ENCODE measurements at places on chromosomes 6 and 20. TPM values are rescaled to one million over a fixed set of nuclear protein-coding genes. Genes with fewer than 3 reads are reported as not detected.

Gene CD24
- total RNA-seq, result 1,512 TPM

Gene APOM
- 11.2 TPM for total RNA-seq

Gene AFG1L
- 9.6 TPM for total RNA-seq

Gene GRM1
- 0.43 TPM for total RNA-seq

Gene LHFPL5
- total RNA-seq, result not detected

Gene LZTS3
- 17.2 TPM for total RNA-seq

Gene SLPI
- 73.6 TPM for total RNA-seq

Gene SIRPB2
- total RNA-seq, result not detected

Gene PLCB4
- total RNA-seq, result 8.7 TPM

Gene BTNL2
- total RNA-seq, result not detected

Gene OR2J3
- not detected for total RNA-seq

Gene CLPSL2
- not detected for total RNA-seq

Gene SLC22A2
- not detected for total RNA-seq

GRCh38 chr6:70686548-70687133 lies 19.0 kb downstream of the SMAP1 start:
- DNase-seq, result no peak

GRCh38 chr6:167827583-167828324 lies 1.0 kb downstream of the AFDN start:
- DNase-seq, result peak; percentile 74

- DNase-seq, result no peak
These were observed 86.4 kb downstream of the EDN3 start for GRCh38 chr20:59386809-59387208.

- no peak for DNase-seq
These were observed 5.9 kb downstream of the SMAP1 start for GRCh38 chr6:70673601-70674000.

- no peak for DNase-seq
These were observed 31.4 kb upstream of the MARCKS start for GRCh38 chr6:113825781-113826180.

DNA sequence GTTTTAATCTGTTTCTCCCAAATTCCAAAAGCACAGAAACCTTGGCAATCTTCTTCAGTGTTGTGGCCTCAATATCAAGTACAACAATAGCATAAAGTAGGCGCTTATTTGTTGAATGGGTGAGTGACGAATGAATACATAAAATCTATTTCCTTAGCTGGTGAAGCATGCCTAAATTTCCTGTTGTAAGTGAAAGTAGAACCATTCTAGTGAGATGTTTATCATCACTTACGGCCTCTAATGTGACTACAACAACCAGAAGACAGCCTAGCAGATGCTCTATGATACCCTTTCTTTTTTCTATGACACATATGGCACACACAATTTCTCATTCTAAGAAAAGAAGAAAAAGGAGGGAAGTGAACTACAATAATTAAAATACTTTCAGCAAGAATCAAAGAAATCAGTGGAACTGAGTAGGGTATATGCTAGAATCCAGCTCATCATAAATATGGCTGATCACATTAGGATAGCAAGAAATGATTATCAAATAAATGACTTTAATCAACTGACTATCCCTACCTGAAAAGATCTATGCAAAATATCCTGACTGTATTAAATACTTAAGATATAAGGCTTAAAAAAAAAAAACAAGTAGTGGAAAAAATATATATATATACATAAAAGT lies 67.4 kb downstream of the BTBD9 start:
- no peak for DNase-seq

DNA sequence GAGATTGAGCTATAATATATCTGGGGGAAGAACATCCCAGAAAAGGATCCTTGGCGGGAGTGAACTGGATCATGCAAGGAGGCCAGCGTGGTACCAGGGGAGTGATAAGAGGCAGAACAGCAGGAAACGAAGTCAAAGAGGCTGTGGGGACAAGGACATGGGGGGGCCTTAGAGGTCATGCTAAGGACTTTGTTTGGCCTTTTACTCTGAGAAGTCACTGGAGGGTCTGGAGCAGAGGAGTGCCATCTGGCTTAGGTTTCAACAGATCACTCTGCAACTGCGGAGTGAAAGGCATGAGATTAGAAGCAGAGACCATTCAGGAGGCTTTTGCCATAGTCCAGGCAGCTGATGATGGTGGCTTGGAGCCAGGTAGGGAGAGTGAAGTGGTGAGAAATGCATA lies 24.3 kb downstream of the MRAP2 start:
- no peak for DNase-seq

DNA sequence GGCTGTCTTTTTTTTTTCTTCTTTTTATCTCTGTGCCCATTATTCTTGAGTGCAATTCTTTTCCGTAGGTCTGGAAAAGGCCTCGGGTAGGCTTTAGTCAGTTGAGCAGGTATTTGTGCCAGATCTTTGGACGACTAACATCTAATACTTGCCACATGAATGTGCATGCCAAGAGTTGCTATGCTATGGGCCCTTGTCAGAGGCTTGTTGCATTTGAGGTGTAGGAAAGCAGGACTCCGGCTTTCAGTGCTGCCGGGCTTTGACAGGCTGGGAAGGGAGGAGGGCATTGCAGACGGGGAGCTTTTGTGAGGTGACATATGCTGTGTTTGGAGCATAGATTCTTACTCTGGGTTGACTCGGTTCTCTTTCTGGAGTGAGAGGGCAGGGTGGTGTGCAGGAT lies 10.2 kb downstream of the LRRC1 start:
- DNase-seq, result no peak

GRCh38 chr6:126804332-126805064 lies 314.0 kb upstream of the RSPO3 start:
- no peak for DNase-seq

- DNase-seq, result no peak
These were observed 47.0 kb upstream of the PREP start for GRCh38 chr6:105449756-105450390.

DNA sequence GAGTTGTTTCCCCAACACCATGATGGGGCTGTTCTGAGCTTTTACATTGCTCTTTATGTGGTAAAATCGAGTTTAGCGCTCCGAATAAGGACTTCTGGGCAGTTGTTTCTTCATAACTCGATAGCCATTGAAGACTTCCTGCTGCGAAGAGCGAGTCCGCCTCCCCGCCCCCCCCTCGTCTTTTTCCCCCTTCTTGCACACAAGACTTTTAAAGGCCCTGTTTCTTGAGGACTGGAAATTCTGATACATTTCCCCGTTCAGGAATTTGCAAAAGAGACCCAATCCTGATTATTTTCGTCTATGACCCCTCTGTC lies 1.5 kb upstream of the CITED2 start:
- DNase-seq, result no peak

GRCh38 chr6:164018133-164018532 lies 603.6 kb downstream of the QKI start:
- DNase-seq, result no peak

GRCh38 chr6:113394216-113394615 lies 462.9 kb upstream of the MARCKS start:
- no peak for DNase-seq

- no peak for DNase-seq
These were observed 15.9 kb upstream of the FYN start for GRCh38 chr6:111888928-111889695.

- no peak for DNase-seq
These were observed 194.6 kb upstream of the LAMP5 start for GRCh38 chr20:9319687-9320384.

DNA sequence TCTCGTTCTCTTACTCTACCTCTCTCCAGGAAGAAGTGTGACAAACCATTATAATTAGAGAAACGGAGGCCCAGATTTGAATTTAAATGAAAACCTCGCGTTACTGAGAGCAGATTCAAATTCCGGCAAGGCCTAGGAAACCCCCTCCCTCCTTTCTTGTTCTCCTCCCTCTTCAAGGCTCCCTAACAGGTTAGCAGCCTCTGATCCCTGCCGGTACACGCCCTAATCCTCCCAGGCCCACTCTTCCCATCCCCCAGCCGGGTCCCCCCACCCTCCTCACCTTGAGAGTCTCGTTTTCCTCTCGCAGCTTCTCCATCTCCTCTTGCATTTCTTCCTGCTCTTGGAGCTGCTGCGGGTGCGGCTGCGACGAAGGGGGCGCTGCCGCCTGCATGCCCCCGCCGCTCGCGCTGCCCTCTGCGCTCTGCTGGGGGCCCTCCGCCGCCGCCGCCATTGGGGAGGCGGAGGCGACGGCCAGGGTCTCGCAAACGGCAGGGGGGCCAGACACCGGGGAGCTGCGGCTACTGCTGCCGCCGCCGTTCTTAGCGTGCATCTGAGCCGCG lies 3.8 kb downstream of the MTCL3 start:
- DNase-seq, result no peak

- DNase-seq, result no peak
These were observed 209.3 kb upstream of the SGK1 start for GRCh38 chr6:134527108-134527787.

DNA sequence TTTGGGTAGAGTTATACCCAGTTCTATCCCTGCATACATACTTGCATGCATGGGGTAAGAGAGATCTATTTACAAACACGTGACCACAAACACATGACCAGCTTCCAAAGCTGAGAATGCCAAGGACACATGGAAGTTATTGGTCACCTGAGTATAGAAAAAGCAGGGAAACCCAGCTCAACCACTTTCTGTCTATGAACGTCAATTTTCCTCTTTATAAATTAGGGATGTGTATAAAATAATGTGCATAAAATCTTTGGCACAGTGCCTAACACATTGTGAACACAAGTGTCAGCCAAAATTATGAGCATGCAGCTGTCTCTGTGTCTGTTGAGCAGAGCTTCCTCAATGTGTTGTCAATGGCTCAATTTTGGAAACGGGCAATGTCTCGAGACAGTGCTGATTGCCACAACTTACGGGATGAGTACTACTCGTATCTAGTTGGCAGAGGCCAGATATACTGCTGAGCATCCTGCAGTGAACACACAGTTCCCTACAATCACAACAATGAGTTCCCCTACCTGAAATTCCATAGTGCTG lies 44.9 kb downstream of the TPD52L1 start:
- no peak for DNase-seq

GRCh38 chr6:97293198-97293696 lies 10.2 kb upstream of the MMS22L start:
- no peak for DNase-seq
